Pulmonary artery endothelial cell (primary cell): ENCODE measurements at places on chromosomes 7 and 10.

DNA sequence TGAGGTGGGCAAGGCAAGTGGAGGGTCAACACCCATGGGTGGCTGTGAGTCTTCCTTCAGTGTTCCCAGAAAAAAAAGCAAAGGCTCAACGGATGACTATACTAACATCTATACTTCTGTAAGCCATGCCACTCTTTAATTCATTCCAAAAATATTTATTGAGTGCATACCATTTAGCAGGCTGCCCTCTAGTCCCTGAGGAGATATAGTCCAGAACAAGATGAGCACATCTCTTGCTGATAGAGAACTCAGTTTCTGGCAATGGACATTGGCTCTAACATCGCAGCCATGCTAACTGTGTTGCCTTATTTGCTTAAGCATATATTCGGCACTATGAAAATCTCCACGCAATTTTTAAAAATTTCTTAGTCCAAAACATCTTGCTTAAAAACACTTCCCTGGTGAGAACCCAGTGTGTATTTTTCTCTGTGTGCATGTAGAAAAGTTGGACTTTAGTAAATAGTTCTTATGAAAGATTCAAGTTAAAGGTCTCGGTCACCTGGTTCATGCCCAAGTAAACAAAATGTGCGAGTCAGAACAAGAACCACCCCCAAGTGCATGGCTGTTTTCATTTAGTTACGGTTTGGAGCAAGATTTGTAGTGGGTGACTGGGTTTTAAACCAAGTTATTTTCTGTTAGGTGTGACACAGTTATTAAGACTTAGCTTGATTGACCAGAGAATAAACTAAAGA lies 69.8 kb downstream of the MET start:
- DNase-seq, result no peak

DNA sequence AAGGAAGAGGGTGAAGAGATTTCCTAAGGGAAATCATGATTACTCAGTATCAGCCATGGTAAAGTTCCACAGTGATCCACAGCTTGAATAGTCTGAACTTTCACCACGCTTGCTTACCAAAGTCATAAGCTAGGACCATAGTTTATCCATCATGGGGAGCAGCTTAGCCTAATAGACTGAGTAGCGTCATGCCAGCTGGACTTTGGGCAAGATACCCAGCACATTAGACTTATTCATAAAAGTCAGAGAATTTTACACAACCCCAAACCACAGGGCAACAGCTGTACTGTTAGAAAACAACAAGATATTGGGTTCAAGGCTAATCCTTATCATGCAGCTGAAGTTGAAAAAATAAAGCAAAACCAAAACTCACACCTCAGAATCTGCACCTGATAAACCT lies 491.0 kb downstream of the XPNPEP1 start:
- no peak for DNase-seq

- no peak for DNase-seq
Observed at GRCh38 chr10:113960617-113961181, 83.0 kb upstream of the ADRB1 start.

- no peak for DNase-seq
Observed at GRCh38 chr10:49212783-49213182, 24.6 kb upstream of the TMEM273 start.
